SW 1271 (cell line): ENCODE measurements at places on chromosomes 6 and 20.

GRCh38 chr6:94341173-94341572 is 921.8 kb upstream of the EPHA7 start:
- no peak for DNase-seq

- DNase-seq = no peak
Observed at GRCh38 chr6:112770308-112770707, 423.2 kb downstream of the RFPL4B start.

DNA sequence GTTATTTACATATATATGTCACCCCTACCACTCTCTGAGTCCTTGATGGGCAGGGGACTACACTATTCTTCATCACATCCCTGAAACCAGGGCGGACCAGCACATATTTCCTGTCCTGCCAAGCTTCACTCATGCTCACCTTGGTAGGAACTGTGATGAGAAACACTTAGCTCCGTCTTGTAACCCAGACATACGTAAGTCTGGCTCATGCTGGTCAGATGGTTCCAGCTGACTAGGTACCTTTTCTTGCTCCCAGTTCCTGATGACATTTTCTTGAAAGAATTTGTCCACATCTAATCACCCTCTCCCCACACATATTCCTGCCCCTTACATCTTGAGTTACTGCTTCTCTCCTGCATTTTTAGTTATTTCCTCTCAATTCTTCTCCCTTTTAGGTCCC is 122.2 kb upstream of the MYLIP start:
- DNase-seq = no peak

- DNase-seq = no peak
Observed at GRCh38 chr20:23048283-23049200, 930 bp downstream of the THBD start.

GRCh38 chr20:32356622-32357374 is 1.3 kb upstream of the ASXL1 start:
- DNase-seq = no peak

DNA sequence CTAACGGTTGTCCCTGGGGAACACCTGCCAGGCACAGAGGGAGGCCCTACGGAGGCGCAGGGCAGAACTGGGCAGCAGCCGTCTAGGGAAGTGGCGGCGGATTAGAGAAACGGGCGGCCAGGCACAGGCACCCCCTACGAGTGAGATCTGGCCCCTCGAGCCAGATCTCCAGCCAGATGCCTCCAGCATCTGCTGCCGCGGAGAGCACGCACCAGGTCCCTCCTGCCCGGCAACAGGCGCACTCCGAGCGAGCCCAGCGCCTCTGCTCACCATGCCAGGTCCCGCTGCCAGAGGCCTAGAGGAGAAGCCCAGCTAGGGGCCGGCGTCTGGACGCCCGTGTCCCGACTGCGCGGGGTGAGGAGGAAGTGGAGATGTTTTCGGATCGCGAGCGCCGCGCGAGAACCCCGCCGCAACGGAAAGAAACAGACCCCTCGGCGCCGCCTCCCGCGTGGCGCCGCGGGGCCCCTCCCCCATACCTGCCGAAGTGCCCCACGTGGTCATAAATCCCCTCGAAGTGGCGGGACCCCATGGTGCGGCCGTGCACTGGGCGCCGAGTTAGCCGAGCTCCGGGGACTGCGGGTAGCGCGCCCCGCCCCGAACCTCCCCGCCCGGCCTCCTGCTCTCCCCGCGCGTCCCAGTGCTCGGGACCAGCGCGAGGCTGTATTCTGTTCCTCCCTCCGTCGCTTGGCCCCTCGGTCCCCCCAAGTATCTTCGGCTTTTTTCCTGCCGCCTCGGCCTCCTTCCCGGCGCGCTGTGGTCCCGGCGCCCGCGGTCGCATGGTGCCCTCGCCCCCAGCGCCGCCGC is at the start of gene SLC22A16:
Gene SLC22A16 (minus strand): TSS at position 568 of the 804 bp plus-strand sequence. CDS start 39 bp downstream, at position 529.
- DNase-seq = no peak

- DNase-seq = no peak
Observed at GRCh38 chr6:107655245-107655644, 165.3 kb downstream of the SOBP start.

- DNase-seq = no peak
Observed at GRCh38 chr20:20211988-20212518, 155.9 kb upstream of the INSM1 start.

DNA sequence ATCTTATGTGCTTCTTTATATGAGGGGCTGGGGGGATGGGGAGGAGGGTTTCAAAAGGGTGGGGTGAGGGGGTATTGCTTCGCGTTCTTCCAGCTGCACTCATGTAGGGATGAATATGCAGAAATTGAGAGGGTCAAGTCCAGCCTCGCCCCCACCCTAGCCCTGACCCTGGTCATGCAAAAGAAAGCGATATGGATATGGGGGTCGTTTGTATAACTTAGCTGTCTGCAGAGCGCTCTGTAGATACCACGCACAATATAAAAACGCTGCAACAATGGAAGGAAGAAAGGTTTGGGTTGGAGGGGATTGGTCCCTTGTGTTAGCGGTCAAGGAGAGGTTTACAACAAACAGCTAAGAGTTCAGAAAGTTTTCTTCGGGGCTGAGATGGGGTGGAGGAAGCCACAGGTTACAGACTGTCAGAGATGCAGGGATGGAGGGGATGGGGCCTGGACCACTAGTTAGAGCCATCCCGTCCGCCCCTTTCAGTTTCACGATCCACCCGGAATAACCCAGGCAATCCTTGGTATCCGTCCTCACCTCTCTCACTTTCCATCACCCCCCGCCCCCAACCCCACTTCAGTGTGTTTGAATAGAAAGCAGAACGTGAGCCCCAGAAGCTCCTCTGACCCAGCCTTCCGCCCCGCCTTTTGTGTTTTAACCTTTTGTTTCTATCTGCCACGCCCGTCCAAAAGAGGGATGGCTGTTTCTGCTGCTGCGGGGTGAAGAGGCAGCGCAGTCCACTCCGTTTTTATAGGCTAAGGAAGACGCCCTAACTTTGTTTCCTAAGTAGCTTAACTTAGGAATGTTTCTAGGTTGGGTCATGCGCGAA is 73.5 kb downstream of the SOX4 start:
- DNase-seq = no peak

GRCh38 chr6:44920952-44921491 is 407.1 kb upstream of the RUNX2 start:
- DNase-seq = no peak
